Stimulated activated CD8-positive, alpha-beta memory T cell treated with anti-CD3 and anti-CD28 coated beads, Interleukin-2, amount 100 ng/mL, for 1 hour (primary cell): ENCODE measurements at places on chromosomes 7 and 10.

DNA sequence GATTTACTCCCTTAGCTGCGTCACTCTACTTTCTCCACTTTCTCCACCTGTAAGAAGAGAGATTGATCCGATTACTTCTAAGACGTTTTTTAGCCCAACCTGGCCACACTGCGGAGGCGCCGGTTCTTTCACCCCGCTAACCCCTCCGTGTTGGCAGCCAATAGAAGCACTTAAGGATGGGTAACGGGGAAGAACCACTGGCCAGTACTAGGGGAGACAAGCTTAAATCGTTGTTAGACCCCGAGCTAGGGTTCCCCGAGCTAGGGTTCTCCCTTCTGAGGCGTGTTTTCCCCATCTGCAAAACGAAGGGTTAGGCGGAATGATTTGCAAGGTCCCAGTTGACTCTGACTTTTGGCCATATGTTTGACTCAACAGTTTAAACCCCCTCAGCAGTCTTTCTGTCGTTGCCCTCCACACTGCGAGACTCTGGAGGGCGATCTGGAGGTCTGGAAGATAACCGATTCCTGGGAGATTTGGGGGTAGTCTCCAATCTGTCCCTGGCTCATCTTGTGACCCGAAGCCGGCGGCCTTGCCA, 644 bp downstream of the UMAD1 start:
- no peak for DNase-seq

DNA sequence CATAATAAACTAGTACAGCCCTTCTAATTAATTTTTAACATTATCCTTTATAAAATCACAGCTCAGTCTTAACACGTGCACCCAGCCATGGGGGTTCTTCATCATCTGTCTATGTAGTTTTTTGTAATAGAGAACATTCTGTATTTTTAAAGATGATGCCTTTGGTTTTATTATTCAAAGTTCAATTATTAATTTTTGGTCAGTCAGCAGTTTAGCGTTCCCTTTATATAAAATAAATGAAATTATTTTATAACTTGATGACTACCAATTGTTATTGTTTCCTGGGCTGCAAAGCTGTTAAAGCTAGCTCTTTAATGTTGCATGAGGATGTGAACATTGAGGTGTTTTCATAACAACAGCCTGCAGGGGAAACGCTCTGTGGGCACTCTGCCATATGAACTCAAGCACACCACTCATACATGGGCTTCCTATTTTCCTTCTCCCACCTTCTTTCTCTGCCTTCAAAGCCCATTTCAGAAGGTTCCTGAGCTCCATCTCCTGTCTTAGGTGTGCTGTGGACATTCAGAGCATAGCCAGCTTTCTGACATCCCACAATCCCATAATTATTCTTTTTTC, 172.0 kb upstream of the YAE1 start:
- DNase-seq = no peak

DNA sequence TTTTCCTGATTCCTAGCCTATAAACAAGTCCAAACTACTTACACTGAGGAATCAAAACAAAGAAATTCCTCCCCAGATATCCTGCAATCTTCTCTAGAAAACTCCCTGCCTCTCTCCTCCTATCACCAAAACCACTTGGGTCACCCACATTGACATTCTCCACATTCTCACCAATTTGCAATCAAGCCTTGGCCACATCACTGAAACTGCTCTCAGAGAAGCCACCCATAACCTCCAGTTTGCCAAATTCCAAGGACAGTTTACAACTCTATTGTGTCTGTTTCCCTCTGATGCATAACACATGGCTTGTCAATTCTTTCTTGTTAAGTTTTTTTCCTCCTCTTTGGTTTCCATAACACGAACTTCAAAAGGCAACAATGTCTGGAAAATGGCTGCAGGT, 233.5 kb downstream of the XPNPEP1 start:
- DNase-seq = no peak

- DNase-seq = no peak
Measured at GRCh38 chr7:29254591-29254990, 60.0 kb downstream of the CHN2 start.

- no peak for DNase-seq
Measured at GRCh38 chr10:37754538-37755323, 102.7 kb downstream of the ZNF248 start.

- DNase-seq = no peak
Measured at GRCh38 chr7:141979568-141979967, 6.0 kb upstream of the TAS2R38 start.

GRCh38 chr10:92901819-92902251, 53.5 kb downstream of the EXOC6 start:
- no peak for DNase-seq

DNA sequence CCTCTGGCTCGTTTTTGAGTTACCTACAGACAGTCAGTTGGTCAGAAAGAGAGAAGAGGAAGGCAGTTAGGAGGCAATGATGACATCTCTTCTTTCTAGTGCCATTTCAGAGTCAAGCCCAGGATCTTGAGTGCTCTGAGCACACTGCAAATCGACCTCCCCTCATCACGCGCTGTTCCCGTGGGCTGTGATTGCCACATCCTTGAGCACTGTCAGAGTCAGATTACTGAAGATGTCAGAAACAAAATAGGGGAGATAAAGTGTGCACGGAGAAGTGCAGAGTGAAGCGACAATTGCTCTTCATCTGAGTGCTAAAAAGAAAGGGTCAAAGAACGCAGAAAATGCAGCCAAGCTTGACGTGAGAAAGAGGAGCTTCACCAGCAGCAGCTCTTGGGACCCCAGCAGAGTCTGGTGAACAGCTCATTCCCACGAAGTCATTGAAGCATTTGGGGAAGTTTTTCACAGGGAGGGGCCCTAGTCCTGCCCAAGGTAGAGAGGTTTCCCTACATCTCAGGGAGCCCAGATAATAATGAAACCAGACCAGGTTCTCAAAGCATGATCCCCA, 661.7 kb upstream of the AUTS2 start:
- no peak for DNase-seq

DNA sequence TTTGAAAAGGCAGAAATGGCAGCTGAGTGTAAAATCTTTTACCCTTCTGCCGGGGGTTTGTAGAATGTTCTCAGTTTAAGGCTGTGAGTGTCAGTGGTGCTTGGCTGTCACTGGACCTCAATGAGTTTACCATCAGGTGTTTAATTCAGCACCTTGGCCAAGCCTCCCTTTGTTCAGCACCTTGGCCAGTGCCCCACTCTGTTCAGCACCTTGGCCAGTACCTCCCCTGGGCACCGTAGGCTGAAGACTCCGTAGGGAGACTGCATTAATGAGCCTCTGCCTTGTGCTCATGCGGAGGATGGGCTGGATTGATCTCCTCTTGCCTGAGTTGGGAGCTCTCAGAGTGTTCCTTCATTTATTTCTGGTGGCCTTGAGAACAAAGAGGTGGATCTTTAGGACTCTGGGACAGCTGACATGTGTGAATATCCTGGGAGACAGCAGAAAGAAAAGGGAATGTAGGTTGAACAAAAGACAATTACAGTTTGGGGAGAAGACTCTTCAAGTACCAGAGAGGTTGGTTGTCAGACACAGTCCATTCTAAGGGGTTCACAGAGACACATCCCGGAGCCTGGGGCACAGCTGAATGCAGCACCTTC, 1.6 kb downstream of the FAM24A start:
- DNase-seq = no peak

DNA sequence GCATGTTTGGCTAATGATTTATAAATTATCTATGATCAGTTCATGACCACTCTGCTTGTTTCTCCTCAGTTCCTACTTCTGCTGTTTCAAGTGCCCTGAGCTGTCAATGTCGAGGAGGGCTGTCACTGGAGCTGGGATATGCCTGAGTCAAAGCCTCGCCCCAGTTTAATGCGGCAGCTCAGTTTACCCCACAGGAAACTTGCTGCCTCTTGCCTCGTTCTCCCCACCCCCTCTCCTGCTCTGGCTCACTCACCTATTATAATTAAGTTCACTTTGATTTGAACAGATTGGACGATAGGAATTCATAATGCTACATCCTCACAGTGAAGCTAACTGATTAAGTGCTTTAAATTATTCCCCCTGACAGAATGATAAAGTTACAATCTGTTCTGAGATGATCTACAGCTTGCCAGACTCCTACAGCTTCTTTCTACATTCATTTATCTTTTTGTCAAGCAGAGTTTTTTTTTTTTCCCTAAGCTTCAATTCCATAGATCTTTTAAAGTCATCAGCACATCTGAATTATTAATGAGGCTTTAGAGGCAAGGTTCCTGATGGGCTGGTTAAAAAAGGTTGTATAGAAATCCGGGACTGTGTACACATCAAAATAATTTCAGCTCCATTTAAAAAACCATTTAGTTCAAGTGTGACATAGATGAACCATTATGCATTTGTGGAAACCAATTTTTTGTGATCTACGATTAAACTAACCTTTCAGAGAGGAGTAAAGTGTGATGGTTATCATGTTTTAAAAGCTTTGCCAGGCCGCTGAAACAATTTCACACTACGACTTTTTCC, 758.3 kb downstream of the KCNMA1 start:
- DNase-seq = no peak

DNA sequence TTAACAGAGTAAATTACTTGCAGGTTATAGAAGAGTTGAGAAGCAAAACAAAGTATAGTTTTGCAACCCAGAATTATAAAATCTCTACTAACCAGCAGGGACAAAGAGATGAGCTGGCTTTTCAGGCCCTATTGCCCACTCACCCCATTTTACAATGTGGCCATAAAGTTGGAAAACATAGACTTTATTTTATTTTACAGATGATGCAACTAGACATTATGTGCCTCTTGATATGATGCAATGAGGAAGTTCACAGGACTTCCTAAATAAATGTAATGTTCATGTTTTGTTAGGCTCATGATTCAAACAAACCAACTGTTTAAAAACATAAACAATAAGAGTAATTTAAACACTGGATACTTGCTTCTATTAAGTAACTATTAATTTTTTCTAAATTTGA, 141.1 kb upstream of the WNT16 start:
- DNase-seq = no peak

DNA sequence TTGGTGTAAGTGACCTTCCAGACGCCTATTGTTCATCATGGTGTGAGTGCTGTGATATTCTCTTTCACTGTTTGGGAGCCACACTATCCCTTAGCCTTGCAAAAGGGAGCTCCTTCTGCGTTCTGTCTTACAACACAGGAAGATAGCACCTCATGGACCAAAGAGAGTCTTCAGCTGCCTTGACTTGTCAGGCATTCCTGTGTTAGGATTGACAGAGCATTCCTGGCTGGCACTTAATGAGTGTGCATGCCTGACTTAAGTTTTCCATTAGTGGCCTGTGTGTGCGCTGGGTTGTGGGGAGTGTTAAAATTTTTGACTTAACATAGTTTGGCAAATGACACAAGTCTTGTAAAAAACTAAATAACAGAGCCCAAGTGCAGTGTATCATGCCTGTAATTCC, 21.9 kb upstream of the MSRB2 start:
- no peak for DNase-seq

DNA sequence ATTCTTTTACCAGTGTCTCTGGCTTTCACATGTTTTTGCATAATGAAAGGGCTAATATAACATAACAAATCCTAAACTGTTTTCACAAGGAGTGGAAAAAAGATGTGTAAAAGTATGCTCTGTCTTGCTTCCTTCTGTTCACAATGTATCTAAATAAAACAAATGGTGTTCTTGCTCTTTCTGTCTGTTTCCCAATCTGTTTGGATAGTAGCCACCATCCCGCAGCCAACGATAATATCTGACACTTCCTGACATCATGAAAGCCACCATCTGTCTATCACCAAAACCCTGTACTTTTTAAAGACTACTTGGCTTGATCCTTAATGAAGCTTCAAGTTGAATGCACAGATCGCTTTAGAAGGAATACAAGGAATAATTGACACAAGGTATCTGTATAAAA, 246.2 kb downstream of the ETV1 start:
- DNase-seq = no peak

DNA sequence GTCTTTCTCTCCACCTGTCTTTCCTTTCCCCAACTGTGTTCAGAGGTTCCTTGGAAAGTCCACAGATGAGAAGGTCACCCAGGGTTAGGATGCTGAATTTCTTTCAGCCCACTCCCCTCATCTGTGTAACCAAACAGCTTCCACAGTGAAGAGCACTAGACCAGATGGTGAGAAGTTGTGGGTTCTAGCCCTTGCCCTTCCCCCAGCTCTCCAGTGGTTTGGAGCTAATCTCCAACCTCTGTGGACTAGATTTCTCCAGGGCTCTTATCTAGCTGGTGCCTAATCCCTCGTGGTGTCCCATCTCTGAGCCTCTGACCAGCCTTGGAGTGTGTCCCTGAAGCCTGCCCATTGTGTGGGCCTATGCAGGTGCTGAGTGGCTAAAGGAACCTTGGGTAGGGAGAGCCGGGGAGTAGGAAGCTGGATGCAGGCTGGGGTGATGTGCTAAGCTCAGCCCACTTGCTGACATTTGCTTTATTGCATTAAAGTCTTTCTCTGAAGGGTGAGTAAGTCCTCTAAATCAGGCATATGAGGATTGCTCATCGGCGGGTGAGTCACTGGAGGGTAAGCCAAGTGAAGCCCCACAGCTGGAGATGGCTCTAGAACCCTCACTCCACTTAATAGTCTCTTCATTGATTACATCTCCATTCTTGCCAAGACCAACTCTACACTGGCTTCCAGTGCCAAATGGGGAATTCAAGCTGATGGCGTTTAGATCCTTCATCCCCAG, 14.9 kb downstream of the DUSP5 start:
- DNase-seq = no peak

- DNase-seq = no peak
Measured at GRCh38 chr7:129789652-129790051, 163.1 kb downstream of the UBE2H start.

GRCh38 chr10:71693377-71693776, 26.2 kb downstream of the C10orf105 start:
- no peak for DNase-seq

GRCh38 chr10:42519761-42520460, 118.5 kb downstream of the ZNF33B start:
- no peak for DNase-seq

- no peak for DNase-seq
Measured at GRCh38 chr7:71221549-71221948, 89.6 kb downstream of the GALNT17 start.

- DNase-seq = peak; percentile 16
Measured at GRCh38 chr7:99579956-99580777, 17.9 kb upstream of the TMEM225B start.

DNA sequence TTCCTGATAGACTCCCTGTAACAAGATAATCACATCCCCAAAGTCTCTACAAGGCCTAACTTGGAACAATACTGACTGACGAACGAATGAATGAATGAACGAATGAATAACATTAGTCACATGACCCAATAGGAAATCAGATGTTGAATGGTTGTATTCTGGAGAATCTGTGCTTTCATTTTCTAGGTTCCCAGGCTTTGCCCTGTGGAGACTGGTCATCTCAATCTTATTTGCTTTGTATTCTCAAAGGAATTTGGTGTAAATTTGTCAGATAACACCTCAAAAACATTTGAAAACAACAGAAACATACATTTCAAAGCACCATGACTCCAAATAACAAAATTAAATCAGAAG, 69.6 kb upstream of the COL1A2 start:
- DNase-seq = no peak

- no peak for DNase-seq
Measured at GRCh38 chr10:62231371-62231770, 37.3 kb downstream of the RTKN2 start.
